ENCODE measurements at places on chromosomes 7 and 10. TPM values are rescaled to one million over a fixed set of nuclear protein-coding genes. Genes with fewer than 3 reads are reported as not detected.

Gene ZNF394
- total RNA-seq = 7.7 TPM

Gene MET
- total RNA-seq = 124 TPM

Gene TMEM236
- not detected for total RNA-seq

Gene PLAC9
- not detected for total RNA-seq

Gene CLDN4
- 98.1 TPM for total RNA-seq

Gene FHIP2A
- 19.6 TPM for total RNA-seq

Data from mesangial cell (primary cell).